ENCODE measurements at places on chromosomes 16 and 17.

- no peak for DNase-seq
These were observed 2.0 kb downstream of the MAZ start for GRCh38 chr16:29808219-29808900.

DNA sequence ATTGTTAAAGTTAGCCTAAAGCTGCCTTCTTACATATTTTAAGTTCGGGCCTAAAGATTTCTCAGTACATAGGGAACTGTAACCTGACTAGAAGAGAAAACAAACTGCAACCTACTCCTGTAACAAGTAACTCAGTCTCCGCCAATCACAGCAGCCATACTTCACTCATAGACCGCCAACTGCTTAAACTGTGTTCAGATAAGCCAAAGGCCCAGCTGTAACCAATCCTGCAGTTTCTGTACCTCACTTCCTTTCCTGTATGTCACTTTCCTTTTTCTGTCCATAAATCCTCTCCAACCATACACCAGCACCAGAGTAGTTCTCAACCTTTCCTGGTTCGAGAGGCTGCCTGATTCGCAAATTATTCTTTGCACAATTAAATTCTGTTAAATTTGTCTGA is 41.5 kb downstream of the GLG1 start:
- DNase-seq = no peak

DNA sequence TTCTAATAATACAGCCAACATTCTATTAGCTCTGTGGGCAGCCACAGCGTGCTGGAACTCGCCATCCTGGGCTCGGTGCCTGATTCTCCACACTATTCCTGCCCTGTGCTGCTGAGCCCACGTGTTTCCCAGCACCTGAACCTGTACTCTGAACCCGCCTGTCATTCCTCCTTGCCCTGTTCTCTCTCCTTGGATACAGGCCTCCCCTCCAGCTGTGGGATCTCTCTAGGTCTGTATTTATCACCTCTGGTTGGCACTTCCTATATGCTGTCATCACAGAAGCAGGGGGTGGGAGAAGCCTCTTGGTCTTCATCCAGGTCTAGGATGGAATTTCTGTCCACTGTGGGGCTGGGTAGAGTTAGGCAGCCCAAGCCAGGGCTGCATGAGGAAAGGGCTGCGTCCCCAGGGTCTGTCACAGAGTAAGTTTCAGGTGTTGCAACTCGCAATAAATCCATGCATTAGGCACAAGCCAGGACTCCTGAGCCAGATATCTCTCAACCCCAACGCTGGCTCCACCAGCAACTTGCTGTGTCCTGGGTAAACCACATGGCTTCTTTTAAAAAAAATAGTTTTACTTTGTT is 56.0 kb downstream of the ABAT start:
- DNase-seq = no peak

DNA sequence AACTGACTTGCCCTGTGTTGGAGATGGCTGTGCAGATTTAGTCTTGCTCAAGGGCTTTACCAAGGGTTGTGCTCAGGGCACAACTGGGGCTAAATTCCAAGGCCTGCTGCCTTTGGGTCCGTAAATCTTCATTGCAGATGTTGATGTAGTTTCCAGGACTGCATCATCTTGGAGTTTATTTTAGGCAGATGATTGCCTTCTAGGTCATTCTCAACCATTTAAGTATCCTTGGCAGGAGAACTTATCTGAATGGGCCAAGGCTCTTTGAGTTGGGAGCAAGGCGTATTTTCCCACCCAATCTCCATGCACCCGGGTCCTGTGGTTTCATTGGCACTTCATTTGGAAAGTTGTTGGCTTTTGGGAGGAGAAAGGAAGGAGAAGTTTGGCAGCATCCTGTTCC is 200.3 kb downstream of the MSI2 start:
- DNase-seq = no peak

DNA sequence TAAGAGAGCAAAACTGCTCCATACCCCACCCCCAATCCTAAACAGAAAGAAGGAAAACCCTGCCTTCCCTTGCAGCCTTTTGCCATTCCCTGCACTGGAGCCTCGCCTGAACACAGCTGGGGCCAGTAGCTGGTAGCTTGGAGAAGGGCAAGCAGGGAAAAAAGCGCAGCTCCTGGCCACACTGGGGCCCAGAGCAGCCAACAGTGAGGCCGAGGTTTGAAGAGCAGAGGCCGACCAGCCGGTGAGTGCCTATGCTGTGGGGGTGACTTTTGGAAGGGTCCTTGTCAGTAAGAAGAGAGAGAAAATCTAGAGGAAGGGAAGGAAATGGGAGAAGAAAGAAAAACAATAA is 3.2 kb upstream of the HOXB9 start:
- no peak for DNase-seq

DNA sequence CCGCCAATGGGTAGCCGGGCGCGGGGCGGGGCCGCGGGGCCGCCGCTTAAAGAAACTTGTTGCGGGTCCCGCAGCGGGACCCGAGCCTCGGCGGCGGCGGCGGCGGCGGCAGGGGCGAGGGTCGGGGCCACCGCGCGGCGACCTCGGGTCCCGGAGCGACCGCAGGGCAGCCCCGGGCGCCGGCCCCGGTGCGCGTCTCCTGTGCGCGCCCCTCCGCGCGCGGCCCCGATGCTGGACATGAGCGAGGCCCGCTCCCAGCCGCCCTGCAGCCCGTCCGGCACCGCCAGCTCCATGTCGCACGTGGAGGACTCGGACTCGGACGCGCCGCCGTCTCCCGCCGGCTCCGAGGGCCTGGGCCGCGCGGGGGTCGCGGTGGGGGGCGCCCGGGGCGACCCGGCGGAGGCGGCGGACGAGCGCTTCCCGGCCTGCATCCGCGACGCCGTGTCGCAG is at the start of gene SOX8:
Gene SOX8 (plus strand): TSS at position 76 of the 450 bp plus-strand sequence. CDS start 153 bp downstream, at position 229.
- DNase-seq = no peak

GRCh38 chr17:57484826-57485565 is 228.7 kb downstream of the MSI2 start:
- DNase-seq = no peak

DNA sequence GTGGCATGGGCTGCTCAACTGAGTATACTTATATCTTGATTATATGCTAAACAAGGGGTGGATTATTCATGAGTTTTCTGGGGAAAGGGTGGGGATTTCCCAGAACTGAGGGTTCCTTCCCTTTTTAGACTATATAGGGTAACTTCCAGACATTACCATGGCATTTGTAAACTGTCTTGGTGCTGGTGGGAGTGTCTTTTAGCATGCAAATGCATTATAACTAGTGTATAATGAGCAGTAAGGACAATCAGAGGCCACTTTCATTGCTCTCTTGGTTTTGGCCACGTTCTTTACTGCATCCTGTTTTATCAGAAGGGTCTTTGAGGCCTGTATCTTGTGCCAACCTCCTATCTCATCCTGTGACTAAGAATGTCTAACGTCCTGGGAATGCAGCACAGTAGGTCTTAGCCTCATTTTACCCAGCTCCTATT is 12.0 kb downstream of the PRR11 start:
- peak; percentile 70 for DNase-seq

- DNase-seq = no peak
These were observed 52.5 kb downstream of the MRC2 start for GRCh38 chr17:62679866-62680377.

GRCh38 chr17:28985950-28986713 is 19.7 kb downstream of the SEZ6 start:
- DNase-seq = no peak

DNA sequence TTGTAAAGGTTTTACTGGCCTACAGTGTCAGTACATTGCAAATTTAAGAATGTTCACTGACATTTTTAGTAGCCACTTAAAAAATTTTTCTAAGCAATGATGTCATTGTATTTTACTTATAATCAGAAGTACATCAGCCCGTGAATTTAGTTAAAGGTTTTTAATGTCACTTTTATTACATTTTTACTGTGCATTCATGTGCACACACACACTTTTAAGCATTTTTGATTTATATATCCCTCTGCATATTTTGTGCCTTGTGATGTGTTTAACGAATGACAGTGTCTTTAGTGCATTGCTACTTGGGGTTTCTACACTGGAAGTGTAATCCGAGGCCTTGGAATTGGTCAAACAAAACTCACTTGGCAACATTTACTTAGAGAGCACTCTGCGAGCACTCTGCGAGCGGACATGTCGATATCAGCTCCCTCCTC is 190.4 kb downstream of the WWOX start:
- DNase-seq = no peak

GRCh38 chr16:14368399-14368798 is 261.7 kb downstream of the PARN start:
- DNase-seq = no peak

DNA sequence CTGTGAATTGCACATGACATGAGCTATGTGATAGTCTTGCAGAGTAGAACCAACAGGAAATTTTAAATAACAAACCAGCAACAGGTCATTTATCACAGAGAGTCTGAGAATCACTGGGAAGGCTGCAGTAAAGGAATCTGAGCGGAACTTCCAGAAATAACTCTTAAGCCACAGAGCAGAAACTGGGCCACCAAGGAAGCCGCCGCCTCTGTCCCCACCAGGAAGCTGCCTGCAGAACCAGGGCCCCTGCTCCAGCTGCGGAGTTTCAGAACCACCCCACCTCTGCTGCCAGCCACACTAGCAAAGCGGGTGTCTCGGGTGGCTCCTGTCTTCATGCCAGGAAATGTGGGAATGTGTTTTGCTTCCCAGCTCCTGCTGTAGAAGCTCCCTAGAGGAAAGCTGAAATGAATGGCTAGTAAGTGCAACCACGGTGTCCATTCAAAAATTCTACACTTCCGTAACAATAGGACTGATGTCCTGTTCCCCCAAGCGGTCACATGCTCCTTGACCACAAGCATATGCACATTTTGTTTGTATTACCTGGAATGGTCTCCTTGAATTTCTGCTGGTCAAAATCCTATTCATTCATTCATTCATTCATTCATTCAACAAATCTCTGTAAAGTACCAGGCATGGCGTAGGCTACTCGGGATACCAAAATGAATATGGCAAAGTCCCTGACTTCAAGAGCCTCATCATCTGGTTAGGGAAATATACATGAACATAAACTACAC is 7.7 kb upstream of the ITPRIPL2 start:
- no peak for DNase-seq

DNA sequence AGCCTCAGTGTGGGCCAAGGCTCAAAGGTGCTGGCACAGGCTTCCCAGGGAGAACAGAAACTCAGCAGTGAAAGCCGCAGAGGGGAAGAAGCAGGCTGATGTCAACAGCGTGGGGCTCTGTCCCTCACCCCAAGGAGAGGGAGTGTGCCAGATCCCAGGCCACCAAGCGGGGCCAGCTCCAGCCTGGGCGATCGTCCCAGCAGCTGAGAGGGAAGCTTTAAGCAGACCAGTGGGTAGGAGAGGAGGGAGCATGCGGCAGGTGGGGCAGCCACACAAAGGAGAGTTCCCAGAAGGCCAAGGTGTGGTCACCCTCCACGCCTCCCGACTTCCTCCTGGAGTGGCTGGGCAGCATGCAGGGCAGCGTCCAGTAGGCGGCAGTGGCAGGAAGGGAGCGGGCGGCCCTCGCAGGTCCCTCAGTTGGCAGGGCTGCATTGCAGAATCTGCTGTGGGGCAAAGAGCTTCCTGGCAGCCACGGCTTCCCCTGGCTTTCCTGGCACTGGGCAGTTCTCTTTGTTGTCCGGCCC is 6.0 kb downstream of the SYNGR2 start:
- DNase-seq = no peak

DNA sequence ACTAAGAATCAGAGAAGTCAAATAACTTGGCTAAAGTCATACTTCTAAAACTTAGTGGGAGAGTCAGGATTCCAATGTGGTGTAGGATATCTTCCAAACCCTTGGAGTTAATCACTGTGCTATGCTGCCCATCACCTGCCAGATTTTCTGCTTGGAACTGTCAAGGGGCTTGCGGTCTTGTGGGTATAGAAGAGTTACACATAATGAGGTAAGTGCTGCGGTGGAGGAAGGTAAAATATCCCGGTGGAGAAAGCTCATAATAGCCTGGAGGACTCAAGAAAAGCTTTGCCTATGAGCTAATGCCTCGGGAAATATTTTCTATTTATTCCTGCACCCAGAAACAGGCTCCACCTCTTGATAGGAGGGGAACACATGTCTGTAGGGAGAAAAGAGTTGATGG is 195.6 kb downstream of the UTP18 start:
- DNase-seq = peak; percentile 56

- DNase-seq = no peak
These were observed 5.3 kb downstream of the RPUSD1 start for GRCh38 chr16:782766-783403.

GRCh38 chr16:64351121-64351520 is 770.7 kb downstream of the CDH11 start:
- DNase-seq = no peak

DNA sequence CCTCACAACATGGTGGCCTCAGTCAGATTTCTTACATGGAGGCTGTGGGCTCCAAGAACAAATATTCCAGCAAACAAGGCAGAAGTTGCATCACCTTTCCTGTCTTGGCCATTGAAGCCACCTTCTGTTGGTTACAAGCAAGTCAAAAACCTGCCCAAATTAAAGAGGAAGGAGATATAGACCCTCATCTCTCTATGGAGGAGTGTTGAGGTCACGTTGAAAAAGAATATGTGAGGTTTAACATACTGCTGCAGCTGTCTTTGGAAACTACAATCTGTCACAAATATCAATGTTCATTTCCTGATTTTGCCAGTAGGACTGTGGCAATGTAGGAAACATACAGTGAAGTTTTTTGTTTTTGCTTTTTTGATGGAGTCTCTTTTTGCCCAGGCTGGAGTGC is 211.4 kb downstream of the COPRS start:
- no peak for DNase-seq

GRCh38 chr17:28551421-28552175 is 826 bp downstream of the UNC119 start:
- DNase-seq = no peak

GRCh38 chr17:40535924-40536294 is 29.4 kb downstream of the CCR7 start:
- no peak for DNase-seq

DNA sequence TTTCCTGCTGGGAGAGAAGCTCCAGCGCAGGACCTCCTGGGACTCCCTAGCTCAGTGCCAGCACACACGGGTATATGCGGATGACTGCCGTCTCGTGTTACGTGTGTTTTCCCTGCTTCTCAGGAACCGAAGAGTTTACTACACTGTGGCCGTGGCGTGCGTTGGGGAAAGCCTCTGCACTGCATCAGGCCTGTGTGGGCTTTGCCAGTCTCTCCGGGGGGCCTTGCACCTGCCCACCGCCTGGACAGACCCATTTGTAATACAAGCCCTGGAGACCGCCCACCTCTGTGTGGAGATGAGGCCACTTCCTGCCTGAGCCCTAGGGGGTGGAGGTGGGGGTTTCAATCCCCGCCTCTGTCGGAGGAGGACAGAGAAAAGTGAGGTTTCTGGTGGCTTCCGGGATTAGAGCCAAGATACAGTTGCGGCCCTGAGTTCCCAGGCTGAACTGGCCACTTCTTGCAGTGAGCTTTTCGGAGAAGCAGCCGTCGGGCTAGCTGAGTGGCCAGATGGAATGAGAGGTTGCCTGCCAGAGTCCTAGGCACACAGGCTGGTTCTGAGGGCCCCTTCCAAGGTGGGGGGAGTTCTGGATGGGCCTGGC is 43.4 kb upstream of the GSE1 start:
- peak; percentile 50 for DNase-seq

DNA sequence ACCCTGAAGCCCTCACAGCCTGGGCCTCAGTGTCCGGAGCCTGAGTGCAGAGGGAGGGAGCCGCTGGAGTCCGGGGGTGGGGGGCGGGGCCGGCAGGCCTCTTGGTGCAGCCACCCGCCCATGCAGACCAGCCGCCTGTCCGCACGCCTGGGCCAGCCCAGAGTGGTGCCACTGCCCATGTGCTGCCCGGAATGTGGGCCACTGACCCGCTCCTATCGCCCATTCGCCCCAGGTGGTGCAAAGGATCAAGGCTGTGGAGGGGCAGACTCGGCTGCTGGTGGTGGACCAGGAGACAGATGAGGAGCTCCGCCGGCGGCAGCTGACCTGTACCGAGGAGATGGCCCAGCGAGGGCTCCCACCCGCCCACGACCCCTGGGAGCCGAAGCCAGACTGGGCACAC is 2.6 kb downstream of the NHERF2 start:
- no peak for DNase-seq
